Stimulated activated CD8-positive, alpha-beta memory T cell treated with anti-CD3 and anti-CD28 coated beads, Interleukin-7, amount 100 ng/mL, for 1 hour (primary cell): ENCODE measurements at places on chromosomes 6 and 20.
A peak's percentile ranks its signal among the peaks of the same experiment; 100 is the strongest.

- no peak for DNase-seq
Observed at GRCh38 chr6:143362192-143362558, 88.3 kb downstream of the ADAT2 start.

GRCh38 chr20:2206957-2207769, 88.6 kb upstream of the TGM3 start:
- DNase-seq = no peak

DNA sequence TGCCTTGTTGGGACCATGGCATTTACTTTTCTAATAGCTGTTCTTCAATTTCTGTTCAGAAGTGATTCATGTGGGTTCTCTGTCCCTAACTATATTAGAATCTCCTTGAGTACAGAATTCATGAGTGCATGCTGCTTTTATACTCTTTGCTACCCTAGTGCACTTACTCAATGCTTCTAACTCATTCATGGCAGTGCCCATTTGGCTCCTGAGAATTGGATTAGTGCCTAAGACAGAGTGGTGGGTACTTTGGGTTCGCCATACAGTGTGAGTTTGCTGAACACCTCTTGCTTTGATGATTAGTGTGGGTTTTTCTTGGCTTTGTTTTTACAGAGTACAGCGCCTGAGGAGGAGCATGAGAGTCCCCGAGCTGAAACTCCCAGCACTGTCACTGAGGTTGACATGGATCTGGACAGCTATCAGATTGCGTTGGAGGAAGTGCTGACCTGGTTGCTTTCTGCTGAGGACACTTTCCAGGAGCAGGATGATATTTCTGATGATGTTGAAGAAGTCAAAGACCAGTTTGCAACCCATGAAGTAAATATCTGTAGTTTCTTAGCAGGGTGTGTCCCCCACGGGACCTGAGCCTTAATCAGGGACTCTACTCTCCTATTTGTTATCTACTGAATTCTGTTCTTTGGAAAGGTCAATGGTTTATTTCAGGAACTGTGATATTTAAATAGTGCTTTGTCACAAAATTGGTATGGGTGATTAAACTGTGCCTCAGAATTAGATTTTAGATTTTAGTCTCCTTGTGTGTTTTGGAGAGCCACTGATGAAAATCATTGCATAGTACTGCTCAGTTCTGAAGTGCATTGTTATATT, 150.7 kb downstream of the UTRN start:
- DNase-seq = no peak

- DNase-seq = no peak
Observed at GRCh38 chr6:10310826-10311225, 104.0 kb downstream of the TFAP2A start.

GRCh38 chr20:17227219-17227575, 357 bp downstream of the PCSK2 start:
- DNase-seq = no peak

GRCh38 chr20:49700411-49701185, 13.1 kb downstream of the B4GALT5 start:
- no peak for DNase-seq

DNA sequence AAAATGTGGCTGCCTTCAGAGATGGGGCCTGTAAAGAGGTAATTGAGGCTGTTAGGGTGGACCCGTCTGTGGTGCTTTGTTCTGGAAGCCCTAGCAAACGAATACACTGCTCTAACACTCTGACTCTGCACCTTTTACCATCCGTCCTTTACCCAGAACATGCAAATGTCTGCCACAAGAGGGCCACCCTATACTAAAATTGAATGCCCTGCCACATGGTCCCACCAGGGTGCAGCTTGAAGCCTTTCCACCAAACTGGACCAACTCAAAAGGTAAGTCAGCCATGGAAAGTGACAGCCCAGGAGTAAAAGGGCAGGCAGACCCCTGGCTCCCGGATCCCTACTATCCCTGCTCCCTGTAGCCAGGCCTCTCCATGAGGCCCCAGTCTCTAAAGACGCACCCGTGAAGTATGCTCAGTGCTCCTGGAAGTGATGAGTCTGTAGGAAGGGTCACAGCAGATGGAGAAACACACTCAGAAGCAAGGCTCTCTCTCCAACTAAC, 5.8 kb upstream of the BFSP1 start:
- DNase-seq = peak; percentile 25

DNA sequence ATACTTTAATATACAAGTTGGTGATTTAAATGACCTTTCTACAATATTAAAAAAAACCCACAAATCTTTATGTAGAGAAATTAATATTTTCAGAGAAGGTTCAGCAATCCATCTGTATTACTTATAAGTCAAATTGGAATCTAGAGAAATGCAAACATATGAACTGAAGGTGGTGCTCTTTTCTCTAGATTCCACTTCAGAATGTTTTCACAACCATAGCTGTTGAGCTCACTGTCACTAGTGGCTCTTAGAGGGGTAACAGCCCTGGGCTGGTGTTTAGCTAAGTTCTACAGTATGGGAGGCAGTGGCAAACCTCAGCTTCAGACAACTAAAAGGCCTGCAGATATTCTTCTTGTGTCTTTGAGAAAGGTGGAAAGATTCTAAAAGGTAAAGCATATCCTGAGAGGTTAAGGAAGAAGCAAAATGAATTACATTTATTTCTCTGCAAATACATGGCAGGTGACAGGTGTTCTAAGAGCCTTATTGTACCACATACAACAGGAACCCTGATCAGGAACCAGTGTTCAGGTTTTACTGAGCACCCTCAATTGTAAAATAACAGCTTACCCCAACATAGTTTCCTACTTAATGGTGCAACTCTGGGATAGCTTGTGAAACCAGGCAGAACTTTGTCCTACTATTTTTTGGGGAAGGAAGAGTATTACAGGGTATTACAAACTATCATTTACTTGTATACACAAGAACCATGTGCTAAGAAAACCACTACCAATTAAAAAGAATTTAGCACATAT, 56.6 kb upstream of the SAMHD1 start:
- DNase-seq = no peak

- no peak for DNase-seq
Observed at GRCh38 chr6:107331409-107332386, 127.7 kb downstream of the PDSS2 start.

- no peak for DNase-seq
Observed at GRCh38 chr20:7272512-7272911, 505.0 kb downstream of the BMP2 start.

- DNase-seq = no peak
Observed at GRCh38 chr6:148367411-148368024, 24.9 kb downstream of the SASH1 start.
